NCI-H526 (cell line): ENCODE measurements at places on chromosomes 2 and 18.

DNA sequence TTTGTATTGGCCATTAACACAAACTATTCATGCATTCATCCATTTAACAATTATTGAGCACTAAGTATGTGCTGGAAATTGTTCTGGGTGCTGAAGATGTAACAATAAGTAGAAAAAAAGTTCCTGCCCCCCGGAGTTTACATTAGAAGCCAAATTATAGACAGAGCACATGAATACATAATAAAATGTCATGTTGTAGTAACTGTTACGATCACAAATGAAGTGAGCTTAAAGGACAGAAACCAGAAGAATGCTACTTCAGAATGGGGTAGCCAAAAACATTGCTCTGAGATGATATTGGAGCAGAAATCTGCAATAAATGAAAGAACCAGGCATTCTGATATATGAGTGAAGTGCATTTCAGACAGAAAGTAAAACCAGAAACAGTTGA lies 256.0 kb upstream of the SETBP1 start:
- DNase-seq = no peak

- no peak for DNase-seq
These were observed 15.7 kb downstream of the GPC1 start for GRCh38 chr2:240451108-240451611.

- DNase-seq = no peak
These were observed 47.8 kb upstream of the FZD7 start for GRCh38 chr2:201985728-201986462.

GRCh38 chr2:25036221-25036559 lies 5.7 kb upstream of the EFR3B start:
- no peak for DNase-seq

DNA sequence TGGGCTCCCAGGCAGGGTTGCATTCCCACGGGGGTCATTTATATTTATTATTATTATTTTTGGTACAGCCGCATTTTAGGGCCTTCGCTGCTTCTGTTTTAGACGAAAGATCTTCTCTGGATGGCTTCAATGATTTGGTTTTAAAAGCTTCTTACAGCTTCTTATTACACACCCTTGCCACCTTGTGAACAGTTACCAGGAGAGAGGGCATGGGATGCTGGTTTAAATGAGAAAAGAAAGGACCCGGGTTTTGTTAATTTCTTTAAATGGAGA lies 1.7 kb downstream of the SH3RF3 start:
- DNase-seq = no peak

DNA sequence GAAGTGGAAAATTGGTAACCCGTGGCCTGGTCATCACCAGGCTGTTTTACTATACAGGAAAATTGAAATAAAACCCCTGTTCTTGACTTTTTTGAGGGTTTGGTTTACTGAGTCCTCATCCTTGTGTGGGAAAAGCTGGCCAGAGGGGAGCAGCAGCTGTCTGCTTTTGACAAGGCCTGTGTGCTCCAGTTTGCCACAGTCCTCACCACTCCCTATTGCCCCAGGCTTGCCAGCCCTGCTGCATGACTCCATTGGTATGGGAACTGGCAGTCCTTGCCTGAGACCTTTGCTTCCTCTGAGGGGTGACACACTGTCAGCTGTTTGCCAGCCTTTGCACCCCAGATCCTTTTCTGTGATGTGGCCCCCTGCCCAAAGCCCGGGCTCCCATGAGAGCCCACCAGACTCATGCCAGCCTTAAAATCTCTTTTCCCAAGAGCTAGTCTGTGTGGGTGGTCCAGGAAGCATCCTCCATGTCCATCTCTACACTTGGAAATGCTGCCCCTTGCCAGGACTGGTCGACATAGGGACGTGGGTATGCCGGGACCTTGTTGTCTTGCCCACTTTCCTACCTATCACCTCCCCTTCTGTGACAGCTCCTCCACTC lies 39.0 kb downstream of the GLI2 start:
- DNase-seq = no peak

DNA sequence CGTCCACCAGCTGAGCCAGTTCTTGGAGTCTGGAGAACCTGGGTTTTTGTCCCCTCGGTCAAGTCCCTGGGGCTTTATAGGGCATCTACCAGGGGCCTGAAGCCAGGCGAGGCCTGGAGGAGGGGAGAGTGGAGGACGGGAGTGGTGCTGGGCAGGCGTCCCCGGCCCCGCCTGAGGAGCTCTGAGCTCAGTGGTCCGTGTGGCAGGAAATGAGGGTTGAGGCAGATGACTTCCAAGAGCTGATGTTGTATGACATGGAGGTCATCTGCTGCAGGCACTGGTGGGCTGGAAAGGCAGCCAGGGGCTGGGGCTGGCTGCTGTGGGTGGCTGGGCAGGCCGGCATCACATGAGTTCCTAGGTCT lies 118.5 kb upstream of the HS6ST1 start:
- no peak for DNase-seq

DNA sequence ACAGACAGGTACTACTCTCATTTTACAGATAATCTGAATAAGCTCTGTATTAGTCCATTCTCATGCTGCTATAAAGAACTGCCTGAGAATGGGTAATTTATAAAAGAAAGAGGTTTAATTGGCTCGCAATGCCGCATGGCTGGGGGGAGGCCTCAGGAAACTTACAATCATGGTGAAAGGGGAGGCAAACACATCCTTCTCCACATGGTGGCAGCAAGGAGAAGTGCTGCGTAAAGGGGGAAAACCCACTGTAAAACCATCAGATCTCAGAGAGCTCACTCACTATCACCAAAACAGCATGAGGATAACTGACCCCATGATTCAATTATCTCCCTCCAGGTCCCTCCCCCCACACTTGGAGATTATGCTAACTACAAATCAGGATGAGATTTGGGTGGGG lies 254.4 kb downstream of the KCNE4 start:
- DNase-seq = peak; percentile 9

DNA sequence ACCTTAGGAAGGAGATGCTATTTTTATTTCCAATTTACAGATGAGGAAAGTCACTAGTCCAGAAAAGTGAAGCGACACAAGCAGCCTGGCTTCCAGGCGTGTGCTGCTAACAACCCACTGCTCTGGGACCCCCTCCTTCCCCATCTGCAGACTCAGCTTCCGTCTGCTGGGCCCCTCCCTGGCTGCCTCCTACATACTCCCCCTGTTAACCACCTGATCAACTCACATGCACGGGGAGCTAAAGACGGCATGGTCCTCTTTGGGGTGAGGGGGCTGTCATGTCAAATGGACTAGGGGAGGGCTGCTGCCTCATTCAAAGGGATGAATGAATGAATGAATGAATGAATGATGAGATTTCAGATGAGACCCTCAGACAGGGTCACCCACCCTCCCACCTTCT lies 184.2 kb downstream of the CTIF start:
- DNase-seq = no peak

DNA sequence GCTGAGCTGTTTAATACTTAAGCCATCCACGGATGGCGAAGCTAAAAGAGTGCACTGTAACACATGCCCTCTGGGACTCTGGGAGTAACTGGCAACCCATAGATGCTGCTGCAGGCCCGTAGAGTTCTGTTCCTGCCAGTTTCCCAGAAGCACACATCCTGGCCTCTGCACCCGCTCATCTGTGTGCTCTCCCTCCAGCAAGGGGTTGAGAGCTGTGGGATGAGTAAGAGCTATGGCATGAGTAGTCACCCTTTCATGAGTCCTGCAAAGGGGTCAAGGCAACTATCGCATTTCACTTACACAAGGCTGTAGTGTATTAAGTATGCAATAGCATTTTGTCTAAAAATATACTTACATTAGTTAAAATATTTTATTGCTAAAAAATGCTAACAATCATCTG lies 1341.8 kb upstream of the NXPH2 start:
- DNase-seq = no peak

GRCh38 chr2:162473986-162474385 lies 130.1 kb downstream of the GCA start:
- no peak for DNase-seq

GRCh38 chr2:134240061-134240460 lies 13.8 kb upstream of the MGAT5 start:
- DNase-seq = no peak

- DNase-seq = no peak
These were observed 169.0 kb downstream of the CD226 start for GRCh38 chr18:69778680-69779079.

- DNase-seq = peak; percentile 92
These were observed 94.6 kb downstream of the PLEKHM3 start for GRCh38 chr2:207930747-207931146.

- no peak for DNase-seq
These were observed 134.9 kb upstream of the ZNF236 start for GRCh38 chr18:76687304-76687962.

- DNase-seq = no peak
These were observed 13.9 kb upstream of the TANK start for GRCh38 chr2:161146209-161146775.

DNA sequence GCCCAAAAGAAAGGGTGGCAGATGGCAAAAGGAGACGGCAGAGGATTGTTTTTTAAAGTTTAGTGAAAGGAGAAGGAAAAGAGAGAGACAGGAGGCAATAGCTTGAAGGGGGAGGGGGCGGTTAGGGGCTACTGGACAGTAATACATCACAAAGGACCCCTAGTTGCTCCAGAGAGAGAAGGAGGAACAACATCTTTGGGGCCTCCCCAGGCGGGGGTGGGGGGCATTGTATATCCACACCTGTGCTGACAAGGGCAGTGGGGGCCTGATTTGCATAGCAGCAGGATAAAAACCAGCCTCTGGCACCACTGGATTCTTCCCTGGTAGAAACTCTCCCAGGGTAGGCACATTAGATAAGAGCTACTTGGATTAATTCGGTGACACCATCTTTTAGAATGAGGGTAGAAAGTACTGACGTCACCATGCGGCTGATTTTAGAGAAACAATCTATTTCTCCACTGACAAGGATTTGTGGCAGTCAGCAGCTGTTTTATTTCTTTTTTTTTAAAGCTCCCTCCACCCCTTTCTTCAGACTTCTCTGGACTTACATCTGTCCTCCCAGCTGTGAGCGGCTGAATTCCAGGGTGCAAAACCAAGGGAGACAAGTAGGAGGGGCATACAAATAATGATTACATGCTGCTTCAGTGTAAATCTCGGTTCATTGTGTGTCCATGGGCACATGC lies 199.8 kb upstream of the NRP2 start:
- peak; percentile 16 for DNase-seq
